ENCODE measurements at places on chromosomes 7 and 10.

DNA sequence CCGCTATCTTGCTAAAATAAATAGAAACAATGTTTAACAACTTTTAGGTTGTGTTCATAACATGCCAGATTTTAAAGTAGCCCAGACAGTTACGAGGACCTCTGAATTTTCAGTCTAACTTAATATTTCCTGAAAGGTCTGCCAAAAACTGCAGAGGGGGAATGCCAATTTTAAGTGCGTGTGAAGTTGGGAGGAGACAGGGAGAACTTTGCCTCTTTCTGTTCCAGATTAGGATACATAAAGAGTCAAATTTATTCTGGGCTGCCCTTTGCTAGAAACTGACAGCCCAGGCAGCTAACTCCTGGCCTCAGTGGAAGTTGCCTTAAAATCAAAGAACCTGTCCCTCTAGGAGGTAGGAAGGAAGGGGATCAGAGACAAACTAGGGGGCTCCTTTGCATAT, 52.3 kb upstream of the PIP4K2A start:
- DNase-seq, result no peak

- DNase-seq, result peak; percentile 74
Observed at GRCh38 chr10:94006591-94007550, 13.1 kb downstream of the PLCE1 start.

DNA sequence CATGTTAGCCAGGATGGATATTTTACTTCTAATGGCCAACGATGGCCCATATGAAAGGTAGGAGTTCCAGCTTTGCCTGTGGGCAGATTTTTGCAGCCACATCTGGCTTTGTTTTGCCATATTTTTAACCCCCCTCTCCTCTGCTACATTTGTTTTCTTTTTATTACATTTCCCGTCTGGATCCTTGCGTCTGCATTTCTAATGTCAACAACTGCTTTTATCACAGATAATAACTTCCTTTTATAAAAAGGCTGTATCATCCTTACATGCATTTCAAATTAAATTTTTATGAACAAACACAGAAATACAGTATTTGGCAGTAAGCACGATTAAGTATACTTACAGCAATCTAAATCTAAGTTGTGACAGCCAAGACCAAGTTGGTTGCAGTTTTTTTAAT, 156.0 kb downstream of the BAMBI start:
- DNase-seq, result no peak

- no peak for DNase-seq
Observed at GRCh38 chr10:70191161-70191971, 21.1 kb upstream of the SAR1A start.

DNA sequence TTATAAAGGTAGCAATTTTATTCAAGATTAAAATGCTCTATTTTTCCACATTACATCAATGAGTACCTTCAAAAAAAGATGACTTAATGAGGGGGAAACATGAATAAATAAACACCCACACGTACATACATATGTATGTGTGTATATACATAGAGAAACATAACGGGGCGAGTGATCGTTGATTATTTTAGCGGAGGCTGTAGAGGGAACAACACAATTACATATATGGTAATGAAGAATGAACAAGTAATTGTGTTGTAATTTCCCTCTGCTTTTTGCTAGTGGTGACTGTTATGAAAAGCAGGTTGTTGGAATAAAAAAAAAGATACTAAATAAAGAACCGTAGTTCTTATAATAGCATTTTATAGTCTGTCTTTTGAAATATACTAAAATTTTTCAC, 63.2 kb downstream of the CACNB2 start:
- DNase-seq, result no peak

- peak; percentile 5 for DNase-seq
Observed at GRCh38 chr7:106840342-106840741, 24.7 kb upstream of the PIK3CG start.

- DNase-seq, result no peak
Observed at GRCh38 chr10:7787150-7787856, 490 bp downstream of the KIN start.

DNA sequence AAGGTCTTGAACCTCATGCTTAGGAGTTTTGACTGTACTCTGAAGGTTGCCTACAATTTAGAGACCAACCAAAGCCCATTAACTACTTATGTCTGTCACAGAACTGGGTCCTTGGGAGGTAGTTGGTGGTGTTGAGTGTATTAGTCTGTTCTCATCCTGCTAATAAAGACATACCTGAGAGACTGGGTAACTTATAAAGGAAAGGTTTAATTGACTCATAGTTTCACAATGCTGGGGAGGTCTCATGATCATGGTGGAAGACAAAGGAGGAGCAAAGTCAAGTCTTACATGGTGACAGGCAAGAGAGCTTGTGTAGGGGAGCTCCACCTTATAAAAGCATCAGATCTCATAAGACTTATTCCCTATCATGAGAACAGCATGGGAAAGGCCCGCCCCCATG, 319.6 kb upstream of the ZMIZ1 start:
- no peak for DNase-seq

DNA sequence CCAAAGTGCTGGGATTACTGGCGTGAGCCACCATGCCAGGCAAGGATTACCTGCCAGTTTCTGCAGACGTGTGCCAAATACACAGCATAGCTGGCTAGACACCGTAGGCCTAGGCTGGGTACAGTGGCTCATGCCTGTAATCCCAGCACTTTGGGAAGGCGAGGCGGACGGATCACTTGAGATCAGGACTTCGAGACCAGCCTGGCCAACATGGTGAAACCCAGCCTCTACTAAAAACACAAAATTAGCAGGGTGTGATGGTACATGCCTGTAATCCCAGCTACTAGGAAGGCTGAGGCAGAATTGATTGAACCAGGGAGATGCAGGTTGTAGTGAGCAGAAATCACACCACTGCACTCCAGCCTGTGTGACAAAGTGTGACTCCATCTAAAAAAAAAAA, 868 bp downstream of the RFC2 start:
- DNase-seq, result no peak

- no peak for DNase-seq
Observed at GRCh38 chr7:42210779-42211178, 26.2 kb downstream of the GLI3 start.

DNA sequence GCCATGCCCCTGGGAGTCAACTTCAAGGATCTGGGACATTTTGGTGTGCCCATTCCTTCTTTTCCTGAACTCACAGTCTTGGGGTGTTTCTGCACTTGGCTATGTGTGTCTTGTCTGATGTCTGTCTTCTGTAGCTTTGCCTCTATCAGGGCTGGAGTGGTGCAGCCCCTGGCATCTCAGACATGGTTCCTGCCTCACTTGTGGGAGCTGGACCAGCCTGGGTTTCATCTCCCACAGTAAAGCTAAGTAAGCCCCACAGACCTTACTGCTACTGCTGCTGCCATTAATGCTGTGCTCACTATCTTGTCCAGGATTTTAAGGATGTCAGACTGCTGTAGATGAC, 59.0 kb downstream of the ADCYAP1R1 start:
- DNase-seq, result no peak

DNA sequence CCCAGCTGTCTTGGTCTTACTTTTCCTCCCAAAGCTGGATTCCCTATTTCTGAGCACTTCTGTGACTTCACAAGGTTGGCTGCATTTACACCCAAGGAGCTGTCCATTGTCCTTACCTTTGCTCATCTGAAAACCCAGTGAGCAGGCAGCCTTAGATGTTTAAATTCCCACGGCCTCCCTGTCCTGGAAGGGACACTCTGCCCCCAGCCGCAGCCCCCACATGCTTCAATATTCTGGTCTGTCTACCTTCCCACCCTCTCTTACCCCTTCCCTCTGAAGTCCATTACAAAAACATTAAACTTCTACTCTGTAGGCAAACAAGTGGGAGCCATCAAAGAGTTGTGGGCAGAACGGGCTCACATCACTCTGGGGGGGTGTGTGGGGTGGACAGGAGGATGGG, 73.8 kb upstream of the EFCAB10 start:
- no peak for DNase-seq

DNA sequence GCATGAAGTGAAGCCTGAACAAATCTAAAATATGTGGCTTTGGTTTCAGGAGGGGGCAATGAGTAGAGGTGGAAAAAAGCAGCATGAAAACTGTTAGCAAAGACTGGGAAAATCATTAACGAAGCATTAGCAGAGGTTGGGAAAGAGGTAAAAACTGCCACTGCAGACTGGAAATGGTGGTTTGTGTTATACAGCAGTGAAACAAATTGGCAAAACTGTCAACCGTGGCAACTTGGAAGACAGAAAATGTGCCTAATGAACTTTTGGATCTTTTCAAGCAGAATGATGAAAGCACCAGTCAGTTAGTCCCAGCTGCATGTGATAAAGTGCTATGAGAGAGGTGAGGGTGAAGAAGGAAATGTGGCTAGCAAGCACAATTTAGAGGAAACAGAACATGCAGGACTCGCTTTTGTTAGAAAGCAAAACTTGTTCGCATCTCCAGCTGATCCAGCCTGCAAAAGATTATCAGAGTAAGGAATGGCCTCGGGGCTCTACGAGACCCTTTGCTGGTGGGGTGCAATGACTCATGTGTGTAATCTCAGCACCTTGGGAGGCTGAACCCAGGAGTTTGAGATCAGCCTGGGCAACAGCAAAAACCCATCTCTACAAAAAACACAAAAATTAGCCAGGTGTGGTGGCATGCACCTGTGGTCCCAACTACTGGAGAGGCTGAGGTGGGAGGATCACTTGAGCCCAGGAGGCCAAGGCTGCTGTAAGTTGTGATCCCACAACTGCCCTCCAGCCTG, 45.7 kb downstream of the SKIDA1 start:
- no peak for DNase-seq

- DNase-seq, result no peak
Observed at GRCh38 chr10:121091961-121092719, 241.0 kb downstream of the WDR11 start.

GRCh38 chr7:1533255-1533546, 2.7 kb downstream of the MAFK start:
- DNase-seq, result no peak

- DNase-seq, result no peak
Observed at GRCh38 chr7:151486074-151486473, 33.6 kb downstream of the RHEB start.

DNA sequence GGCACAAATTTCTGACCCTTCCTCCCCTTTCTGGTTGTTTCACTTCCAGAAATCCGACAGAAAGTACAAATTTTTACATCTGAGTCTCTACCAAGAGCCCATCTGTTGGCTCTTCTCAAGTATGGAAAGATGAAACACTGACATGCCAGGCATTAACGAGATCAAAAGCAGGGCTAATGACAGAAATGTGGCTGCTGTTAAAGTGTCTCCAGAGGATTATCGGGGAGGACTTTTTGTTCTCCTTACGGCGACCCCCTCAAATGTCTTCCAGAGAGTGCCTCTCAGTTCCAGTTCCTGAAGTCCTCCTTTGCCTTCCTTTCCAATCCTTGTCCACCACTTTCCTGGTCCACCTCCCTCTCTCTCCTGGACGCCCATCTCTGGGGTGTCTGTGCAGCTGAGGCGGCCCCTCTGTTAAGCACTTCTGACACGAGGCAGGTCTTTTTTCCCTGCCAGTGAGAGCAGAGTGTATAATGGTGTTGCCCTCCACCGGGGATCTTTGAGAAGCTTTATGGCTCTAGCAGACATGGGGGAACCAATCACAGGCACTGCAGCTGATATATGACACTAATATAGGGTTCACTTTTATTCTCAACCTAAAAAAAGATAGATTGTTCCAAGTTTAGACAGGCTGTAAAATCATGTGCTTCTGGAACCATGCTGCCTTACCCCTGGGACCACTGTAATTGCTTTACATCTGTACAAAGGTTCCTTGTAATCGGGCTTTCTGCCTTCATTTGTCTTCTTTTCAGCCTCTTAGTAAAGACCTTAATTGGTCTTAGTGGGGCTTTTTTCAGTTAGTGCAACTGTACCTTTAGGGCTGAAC, 757.1 kb downstream of the AUTS2 start:
- no peak for DNase-seq

DNA sequence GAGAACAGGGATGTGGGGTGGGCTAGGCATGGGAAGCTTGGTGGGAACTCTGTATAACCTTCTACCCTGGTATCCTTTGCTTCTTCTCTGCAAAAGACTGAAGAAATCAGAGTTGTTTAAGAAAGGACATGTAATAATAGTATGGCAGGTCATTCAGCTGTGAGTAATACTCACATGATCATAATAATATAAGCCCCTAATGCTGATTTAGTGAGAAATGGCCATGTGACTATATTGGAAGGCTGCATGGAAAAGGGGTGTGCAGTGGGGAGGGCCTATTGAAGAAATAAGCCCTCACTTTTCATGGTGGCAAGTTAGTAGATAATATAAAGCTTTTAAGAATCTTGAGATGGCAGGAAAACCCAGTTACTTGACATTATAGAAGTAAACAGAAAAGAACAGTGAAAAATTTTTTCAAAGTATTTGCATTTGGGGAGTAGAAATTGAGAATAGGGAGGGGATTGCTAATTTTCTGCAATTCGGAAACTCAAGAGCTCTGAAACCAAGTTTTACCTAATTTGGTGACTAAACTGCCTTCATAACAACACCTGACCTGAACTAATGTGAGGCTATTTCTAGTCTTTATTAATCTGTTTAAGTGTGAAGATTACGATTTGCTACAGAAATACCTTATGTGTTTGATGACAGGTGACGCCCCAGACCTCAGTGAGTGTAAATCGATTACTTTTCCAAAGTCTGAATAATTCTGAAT, 44.4 kb downstream of the ATXN7L1 start:
- DNase-seq, result no peak

Measured in MG63 (cell line).